ENCODE measurements at places on chromosomes 4 and X. TPM values are rescaled to one million over a fixed set of nuclear protein-coding genes. Genes with fewer than 3 reads are reported as not detected.
A peak's percentile ranks its signal among the peaks of the same experiment; 100 is the strongest.

- no peak overlapping the region for H3K27ac ChIP-seq
- no peak overlapping the region for H3K4me3 ChIP-seq
- H3K27me3 ChIP-seq: no peaks in the 10 kb centered on the region
- DNase-seq: no peak
- H3K4me1 ChIP-seq: peaks cover 9% of the 10 kb centered on the region
Observed at GRCh38 chrX:133611676-133612075, 196.4 kb upstream of the GPC4 start.

DNA sequence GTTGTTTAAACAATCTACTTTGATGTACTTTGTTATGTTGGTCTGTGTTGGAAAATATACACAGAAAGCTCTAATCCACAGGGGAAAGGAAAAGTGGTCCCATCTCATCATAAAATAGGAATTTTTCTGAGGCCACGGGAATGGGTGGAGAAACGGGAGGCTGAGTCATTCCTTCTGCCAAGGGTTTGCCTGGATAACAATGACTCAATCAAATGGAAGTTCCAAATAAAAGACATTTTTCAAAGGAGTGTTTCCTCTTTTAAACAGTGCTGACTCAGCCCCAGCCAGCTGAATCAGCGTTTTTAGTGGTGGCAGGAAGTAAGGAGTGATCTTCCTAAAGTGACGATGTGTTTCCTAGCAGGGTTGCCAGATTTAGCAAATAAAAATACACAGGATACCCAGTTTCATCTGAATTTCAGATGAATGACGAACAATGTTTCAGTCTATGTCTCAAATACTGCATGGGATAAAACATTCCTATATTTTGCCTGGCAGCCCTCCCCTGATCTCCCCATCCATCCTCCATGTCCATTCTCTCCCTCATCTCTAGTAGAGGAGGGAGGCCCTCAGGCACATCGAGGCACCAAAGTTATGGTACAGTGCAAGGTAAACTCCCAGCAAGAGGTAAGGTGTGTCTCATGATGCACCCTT, 345.4 kb upstream of the GATB start:
- peak overlapping the region; percentile 9 for H3K27ac ChIP-seq
- H3K27me3 ChIP-seq: no peaks in the 10 kb centered on the region
- H3K4me3 ChIP-seq: no peak overlapping the region
- H3K4me1 ChIP-seq: peaks cover 6% of the 10 kb centered on the region
- no peak for DNase-seq

DNA sequence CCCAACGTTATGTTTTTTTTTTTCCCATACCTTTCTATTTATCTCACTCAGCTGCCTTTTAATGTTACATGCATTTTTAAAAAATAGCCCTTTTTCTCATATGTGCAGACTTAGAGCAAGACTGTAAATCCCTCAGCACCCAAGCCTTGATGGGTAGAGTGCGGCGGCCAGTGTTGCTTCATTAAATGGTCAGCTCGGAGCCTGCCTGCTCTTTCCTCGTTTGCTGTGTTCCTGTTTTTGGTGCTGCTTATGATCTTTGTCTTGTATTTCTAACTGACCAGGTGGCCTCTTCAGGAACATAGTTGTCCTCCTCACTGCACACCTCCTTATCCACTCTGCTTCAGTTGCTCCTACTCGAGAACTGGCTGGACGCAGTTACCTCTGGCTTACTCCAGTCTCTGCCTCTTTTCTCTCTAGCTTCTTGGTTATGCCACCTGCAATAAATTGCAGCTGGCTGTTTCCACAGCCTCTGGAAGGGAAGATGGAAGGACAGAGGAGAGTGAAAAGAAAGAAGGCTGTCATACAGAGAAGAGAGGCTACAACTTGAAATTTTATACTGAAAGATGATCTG, 10.7 kb downstream of the RBPJ start:
- no peaks in the 10 kb centered on the region for H3K36me3 ChIP-seq
- H3K4me1 ChIP-seq: peaks cover 2% of the 10 kb centered on the region
- H3K4me3 ChIP-seq: no peak overlapping the region

TXK gene
- total RNA-seq: 7.9 TPM

Measured in kidney (tissue), 22 donors.